ENCODE measurements at places on chromosomes 12 and 14. TPM values are rescaled to one million over a fixed set of nuclear protein-coding genes. Genes with fewer than 3 reads are reported as not detected.

GRCh38 chr14:56844406-56845002 lies 34.2 kb upstream of the OTX2 start:
- DNase-seq: no peak

DNA sequence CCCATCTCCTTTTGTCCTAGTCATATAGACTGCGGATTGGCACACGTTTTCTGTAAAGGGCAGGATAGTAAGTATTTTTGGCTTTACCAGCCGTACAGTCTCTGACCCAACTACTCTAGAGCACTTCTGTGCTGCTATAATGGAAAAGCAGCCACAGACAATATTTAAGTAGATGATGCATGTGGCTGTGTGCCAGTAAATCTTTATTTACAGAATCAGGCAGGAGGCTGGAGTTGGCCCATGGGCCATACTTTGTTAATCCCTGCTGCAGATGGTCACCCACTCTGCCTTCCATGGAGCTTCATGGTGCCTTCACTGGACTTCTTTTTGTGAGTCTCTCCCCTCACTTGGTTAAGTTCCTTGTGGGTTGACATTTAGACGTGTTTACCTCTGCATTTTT lies 584.5 kb upstream of the TBX3 start:
- no peak for DNase-seq

GRCh38 chr14:96309133-96309895 lies 53.3 kb downstream of the BDKRB1 start:
- DNase-seq: no peak

DNA sequence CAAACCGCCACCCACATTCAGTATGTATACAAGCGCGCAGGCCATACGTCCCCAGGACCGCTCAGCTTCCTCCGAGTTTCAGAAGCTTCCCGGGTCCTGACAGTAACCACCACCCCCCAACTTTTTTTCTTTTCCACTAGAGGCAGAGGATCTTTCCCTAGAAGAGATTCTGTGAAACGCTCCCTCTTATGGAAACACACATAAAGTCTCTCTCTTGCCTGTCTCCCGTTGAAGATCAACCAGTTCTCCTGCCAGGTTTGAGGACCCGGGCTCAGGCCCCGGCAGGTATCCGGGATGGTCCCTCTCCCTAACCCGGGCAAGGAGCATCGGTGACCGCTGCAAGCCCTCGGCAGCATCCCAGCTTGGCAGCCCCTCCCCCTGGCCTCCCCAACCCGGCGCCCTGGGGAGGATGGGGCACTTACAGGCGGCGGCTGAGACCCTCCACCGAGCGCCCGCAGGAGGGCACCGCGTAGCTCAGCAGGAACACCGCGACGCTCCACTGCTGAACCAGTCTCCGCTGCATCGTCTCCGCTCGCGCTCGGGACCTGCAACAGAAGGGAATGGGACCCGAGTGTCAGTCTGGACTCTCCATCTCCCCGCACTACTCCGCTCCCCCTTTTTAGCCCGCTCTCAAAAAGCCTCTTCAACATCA lies 3.4 kb downstream of the PTHLH start:
- peak; percentile 29 for DNase-seq

DNA sequence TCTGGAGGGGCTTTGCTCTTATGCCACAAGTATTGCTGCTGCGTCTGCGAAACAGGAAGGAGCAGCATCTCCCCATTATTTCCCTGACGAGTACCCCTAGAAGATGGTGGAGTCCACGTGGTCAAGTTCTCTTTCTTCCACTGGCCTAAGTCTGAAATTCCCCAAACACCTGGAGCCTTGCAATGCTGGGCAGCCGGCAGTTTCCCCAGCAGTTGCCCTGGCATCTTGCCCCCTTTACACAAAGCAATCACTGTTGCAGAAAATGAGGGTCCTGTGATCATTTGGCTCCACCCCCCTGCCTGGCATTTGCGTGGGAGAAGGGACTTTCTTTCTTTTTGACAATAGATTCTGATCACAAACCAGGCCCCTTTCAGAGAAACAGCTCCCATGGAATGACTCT lies 56.9 kb downstream of the FOS start:
- no peak for DNase-seq

- no peak for DNase-seq
Measured at GRCh38 chr12:5963515-5963914, 18.5 kb upstream of the ANO2 start.

GRCh38 chr12:91637789-91638624 lies 455.4 kb upstream of the DCN start:
- DNase-seq: no peak

DNA sequence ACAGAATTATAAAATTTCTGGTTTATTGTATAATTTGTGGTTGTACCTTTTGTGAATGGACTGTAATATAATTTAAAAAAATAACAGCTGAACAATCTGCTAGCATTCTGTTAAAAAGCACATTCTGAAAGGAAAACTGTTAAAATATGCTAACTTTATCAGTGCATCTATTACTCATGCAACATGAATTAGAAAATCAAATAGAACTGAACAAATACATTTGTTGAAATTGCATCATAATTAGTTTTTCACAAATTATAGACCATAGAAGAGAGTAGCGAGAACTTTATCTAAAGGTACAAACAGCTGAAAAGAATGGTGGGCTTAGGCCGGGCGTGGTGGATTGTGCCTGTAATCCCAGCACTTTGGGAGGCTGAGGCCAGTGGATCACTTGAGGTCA lies 33.0 kb downstream of the PTPN21 start:
- DNase-seq: peak; percentile 27

GRCh38 chr14:105076296-105076804 lies 11.1 kb upstream of the GPR132 start:
- DNase-seq: no peak

DNA sequence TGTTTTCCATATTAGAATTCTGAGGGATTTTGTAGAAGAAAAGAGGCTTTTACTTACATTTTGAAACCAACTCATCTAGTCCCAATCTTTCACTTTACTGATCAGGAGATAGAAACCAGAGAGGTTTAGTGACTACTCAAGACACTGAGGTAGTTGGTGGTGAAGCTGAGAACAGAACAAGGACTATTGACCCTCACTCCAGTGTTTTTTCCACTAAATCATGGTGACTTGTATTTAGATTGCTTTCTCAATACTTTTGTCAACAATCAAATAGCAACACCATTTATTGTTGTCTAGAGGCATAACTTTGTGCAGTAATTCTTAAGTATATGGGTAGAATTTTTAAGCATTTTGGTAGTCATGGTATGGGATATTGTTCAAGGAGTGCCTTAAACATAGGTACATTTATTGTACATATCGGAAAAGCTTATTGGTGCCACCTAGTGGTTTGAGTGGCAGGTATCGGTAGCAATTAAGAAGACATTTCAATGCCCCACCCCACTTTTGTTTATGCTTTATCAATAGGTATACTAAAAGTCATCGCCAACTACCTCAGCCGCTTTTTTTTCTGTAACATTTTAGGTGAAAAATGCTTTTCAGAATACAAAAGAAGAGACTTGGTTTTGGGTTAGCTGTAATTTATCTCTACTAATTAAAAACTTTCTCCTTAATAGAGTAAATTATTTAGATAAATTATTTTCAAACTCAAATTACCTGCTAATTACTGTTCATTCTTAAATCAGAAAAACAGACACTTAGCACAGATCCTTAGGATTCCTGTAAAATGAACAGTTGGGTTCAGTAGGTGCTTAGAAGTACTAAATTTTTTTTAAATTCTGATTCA lies 47.3 kb upstream of the PAWR start:
- peak; percentile 70 for DNase-seq

GRCh38 chr12:104623883-104624282 lies 167.1 kb downstream of the CHST11 start:
- DNase-seq: no peak

DNA sequence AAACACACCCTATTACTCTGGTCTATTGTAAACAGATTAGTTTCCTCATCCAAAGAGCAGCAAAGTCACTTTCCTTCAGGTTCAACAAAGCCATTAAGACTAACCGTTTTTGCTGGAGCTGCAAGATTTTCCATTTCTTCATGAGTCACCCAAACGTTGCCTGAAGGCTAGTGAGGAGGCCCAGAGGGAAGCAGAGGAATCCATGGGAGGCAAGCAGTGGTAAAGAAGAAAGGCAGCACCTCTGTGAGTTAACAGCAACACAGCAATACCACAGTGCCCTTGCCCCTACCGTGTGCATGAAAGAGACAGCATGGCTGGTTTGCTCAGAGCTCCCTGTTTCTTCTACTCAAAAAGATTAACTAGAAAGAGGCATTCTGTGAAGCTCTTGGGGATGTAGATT lies 206.3 kb downstream of the ACSS3 start:
- DNase-seq: peak; percentile 4

DNA sequence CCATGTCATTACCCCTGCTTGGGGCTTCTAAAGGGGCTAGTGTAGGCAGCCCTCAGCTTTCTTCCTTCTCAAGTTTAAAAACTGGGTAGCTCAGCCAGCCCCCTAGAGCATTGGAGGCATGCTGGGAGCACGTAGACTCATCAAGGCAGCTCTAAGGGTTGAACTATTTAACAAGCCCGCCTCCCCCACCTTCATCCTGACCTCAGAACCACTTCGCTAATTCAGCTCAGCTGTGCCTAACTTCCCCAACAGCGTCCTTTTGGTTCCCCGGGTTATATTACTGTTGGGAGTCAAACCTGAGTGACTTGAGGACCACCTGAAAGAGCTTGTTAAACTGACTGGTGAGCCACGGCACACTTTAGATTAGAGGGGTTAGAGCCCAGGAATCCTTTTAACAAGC lies 30.1 kb downstream of the MAX start:
- DNase-seq: no peak

- no peak for DNase-seq
Measured at GRCh38 chr14:58815794-58816193, 178.0 kb downstream of the DACT1 start.

- DNase-seq: peak; percentile 26
Measured at GRCh38 chr14:79332504-79333197, 878.7 kb downstream of the DIO2 start.

DNA sequence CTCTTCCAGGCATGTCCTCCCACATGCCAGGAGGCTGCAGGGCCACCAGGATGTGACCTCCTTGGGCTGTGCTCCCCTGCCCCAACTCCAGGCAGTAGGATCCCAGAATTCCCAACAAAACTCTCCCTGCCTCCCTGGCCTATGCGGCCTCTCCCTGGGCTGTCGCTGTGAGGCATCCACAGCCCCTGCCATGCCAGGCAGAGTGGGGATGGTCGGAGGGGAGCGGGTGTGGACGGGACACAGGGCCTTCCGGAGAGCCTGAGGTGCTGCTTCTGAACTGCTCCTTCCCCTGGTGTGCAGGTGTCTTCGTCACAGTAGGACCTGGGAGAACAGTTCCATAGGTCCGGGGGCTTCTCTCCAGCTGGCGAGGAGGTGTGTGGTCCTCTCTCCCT lies 18.3 kb downstream of the GPR132 start:
- DNase-seq: no peak

DNA sequence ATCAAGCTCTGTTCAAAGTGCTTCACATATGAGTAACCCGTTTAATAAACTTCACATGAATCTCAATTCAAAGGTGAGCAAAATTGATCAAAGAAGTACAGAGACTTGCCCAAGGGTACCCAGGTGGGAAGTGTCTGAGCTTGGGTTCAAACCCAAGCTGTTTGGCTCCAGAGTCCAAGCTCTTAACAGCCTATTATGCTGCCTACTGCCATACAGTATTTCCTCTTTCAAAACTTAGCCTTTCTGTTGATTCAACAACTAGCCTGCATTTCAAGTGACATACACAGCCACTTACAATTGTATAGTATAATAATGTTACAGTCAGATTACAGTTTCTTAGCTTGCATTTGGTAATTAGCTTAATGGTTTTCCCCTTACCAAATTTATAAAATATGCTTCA lies 29.7 kb downstream of the FRMD6 start:
- no peak for DNase-seq

DNA sequence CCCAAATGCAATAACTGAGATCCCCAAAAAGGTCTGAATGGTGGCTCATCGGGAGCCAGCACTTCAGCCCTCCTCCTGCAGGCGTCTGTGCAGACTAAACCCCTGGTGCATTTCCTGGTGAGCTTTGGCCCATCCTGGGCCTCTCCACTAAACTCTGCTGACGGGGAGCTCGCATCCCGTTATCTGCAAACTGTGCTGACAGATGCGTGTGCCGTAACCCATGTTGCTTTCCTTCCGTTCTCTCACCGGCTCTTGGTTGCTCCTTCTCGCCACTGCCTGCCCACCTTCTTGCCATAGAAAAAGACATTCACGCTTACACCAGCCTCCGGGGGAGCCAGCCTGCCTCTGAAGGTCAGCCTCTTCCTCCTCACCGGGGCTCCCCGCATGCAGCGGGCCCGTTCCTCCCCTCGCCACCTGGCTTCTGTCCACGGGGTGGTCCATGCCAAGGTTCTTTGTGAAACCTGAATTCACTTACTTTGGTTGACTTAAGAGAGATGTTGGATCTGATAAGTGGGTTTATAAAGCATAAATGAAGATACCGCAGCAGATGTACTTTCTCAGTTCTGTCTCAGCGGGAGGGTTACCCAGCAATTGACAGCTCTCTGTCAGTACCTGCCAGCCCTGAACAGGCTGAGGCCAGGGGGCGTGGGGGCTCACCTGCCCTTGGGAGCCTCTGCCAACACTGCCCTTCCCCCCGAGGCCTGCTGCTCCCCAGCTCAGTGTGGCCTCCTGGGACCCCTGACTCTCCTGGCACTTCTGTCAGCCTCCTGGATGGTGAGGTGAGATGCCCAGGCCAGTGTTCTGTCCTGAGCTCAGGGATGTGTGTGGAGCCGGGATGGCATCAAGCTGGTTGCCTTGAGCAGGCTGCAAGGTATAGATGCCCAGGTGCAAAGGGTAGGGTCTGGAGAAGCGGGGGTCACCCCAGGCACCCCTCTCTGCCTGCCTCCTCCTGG lies 14.2 kb downstream of the ZFYVE21 start:
- DNase-seq: no peak

GRCh38 chr14:54369343-54369742 lies 27.5 kb upstream of the CDKN3 start:
- DNase-seq: no peak

DNA sequence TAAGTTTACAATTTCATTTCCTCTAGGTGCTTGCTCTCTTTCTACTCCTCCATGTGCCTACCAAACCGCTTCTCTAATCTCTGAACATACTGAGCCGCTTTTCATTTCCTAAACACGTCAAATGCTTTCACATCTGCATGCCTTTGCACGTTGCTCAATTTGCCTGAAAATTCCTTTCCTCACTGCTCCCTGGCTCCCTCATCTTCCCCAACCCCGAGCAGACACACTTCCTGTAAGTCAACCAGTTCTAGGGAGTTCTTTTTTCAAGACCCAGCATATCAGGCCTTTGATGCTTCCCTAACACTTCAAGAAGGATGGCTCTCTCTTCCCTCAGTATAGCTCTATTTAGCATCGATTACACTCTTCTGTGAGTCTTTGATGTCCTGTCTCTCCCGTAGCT lies 50.3 kb downstream of the LMO3 start:
- DNase-seq: peak; percentile 87

CACNA1C gene
- total RNA-seq: 1.6 TPM

BCL2L14 gene
- total RNA-seq: not detected

TAS2R50 gene
- 4.4 TPM for total RNA-seq

NINJ2 gene
- not detected for total RNA-seq

NEUROD4 gene
- not detected for total RNA-seq

DNAH10 gene
- total RNA-seq: 0.28 TPM

TCL1A gene
- total RNA-seq: not detected

GALNT16 gene
- 0.28 TPM for total RNA-seq

PRH1 gene
- 16.7 TPM for total RNA-seq
